ENCODE measurements at places on chromosomes 1 and 21.

DNA sequence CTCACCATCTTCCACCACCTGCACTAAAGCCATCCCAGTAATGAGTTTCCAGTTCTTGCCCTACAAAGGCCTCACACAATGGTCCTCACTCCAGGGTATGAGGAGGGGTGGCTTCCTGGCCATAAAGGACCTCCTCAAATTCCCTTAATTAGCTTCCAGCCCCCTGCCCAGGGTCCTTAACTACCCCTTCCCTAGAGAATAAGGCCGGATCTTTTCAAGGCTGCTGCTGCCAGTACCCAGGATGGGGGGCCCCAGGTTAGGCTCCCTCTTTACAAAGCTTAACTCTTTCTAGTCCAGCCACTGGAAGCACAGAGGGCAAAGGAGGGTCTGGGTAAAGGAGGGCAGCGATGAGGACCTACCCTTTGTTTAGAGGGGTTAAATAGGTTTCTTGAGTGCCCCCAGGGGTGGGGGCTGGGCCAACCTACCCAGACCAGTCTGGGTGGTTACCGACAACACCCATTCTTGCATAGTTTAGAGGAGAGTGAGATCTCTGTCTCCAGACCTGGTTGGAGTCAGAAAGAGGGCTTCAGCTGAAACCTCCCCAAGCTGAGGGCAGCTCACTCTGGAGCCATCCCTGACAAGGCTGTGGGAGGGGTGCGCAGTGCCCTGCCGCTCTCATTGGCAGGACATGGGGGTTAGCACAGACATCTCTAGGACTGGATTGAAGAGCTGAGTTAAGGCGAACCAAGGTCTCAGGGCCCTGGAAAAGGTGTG lies 7.1 kb downstream of the BLACAT1 start:
- no peak for DNase-seq

GRCh38 chr1:3036447-3037280 lies 15.4 kb downstream of the ACTRT2 start:
- DNase-seq, result no peak

- no peak for DNase-seq
Observed at GRCh38 chr1:155066777-155067176, 3.2 kb downstream of the EFNA4 start.

DNA sequence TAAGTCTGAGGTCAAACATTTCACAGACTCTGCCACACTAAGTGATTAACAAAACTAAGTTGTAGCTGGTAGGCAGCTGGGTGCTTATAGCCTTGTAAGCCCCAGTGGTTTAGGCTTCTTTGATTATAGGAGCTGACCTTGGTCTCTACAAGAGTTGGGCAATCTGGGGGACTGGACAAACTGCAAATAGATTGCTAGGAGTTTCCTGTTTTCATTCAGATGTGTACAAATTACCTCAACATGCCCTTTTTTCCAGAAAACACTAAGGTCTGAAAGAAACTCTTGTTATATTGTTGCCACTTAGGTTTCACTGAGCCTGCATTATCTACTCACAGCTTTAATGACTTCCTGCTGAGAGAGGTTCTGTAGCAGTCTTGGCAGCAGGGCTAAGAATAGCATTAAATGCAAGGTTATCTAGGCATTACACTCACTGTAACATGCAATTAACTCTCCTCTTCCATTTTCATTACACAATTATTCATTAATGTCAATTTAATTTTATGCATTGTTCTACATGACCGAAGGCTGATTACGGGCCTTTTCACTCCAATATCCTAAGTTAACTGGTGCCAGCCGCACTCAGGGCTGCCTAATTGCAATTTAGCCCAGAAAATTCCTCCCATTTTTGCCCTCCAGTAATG lies 314.0 kb downstream of the LMO4 start:
- DNase-seq, result no peak

DNA sequence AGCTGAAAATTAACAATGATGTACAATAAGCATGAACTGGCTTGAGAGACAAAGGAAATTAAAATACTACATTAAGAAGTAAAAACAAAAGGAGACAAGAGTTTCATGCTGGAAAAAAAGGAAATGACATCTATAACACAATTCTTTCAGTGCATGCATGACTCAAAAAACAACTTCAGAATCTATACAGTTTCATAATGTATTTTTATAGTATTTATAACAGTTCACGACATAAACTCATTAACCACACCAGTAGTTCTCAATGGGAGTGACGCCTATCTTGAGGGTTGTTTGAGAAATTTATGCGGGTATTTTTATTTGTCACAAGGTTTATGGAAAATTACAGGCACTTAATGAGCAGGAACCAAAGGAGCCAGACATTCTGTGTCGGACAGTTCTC lies 168.5 kb downstream of the SMYD3 start:
- no peak for DNase-seq

- no peak for DNase-seq
Observed at GRCh38 chr1:51472359-51472758, 46.7 kb downstream of the EPS15 start.

DNA sequence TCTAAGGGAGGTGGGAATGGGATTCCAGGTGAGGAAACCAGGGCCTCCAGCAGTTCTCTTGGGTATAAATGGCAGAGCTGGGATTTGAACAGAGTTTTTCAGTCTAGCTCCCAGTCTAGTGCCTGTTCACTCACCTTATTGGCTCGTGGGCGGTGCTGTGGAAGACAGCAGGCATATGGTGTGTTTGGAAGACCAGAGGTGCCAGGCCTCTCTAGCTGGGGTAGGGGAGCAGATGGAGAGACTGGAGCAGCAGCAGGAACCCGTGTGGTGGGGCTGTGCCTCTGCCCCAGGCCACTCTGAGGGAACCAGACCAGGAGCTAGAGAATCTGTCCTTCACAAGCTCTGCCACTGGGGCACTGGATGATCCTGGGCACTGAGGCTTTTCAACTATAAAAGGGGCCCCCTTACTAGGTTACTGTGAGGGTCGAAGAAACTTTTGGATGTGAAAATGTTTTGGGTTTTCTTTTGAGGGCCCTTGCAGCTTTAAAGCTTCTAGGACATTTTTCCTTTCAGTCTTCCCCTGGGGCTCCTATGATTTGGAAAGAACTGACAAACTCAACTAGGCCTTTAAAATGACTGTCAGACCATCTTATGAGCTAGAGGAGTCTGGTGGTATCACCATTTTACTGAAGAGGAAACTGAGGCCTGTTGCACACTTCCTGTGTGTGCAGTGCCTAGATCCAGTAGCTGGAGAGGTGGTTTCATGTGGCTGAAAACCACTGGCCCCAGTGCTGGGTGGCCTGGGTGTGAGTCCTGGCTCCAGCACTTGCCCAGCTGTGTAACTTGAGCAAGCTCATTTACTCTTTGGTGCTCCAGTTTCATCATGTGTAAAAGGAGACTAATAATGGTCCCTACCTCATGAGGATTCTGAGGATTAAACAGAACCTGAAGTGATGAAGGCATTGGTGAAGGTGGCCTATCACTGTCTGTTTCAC lies 6.1 kb downstream of the DMRTB1 start:
- no peak for DNase-seq

GRCh38 chr1:62355095-62355494 lies 35.9 kb upstream of the KANK4 start:
- no peak for DNase-seq

DNA sequence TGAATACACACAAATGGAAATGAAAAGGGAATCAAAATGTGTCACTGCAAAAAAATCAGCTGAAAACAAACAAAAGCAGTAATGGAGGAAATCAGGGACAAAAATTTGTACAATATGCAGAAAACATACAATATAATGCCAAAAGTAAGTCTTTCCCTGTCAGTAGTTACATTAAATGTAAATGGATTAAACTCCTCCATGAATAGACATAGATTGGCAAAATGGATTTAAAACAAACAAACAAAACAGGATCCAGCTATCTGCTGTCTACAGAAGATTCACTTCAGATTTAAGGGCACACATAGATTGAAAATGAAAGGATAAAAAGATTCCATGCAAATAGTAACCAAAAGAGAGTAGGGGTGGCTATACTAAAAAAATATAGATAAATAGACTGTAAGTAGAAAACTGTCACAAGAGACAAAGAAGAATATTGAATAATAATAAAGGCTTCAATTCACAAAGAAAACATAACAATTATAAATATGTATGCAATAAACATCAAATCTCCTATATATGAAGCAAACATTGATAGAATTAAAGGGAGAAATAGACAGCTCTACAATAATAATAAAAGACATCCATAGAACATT lies 42.2 kb upstream of the ERO1B start:
- DNase-seq, result no peak

DNA sequence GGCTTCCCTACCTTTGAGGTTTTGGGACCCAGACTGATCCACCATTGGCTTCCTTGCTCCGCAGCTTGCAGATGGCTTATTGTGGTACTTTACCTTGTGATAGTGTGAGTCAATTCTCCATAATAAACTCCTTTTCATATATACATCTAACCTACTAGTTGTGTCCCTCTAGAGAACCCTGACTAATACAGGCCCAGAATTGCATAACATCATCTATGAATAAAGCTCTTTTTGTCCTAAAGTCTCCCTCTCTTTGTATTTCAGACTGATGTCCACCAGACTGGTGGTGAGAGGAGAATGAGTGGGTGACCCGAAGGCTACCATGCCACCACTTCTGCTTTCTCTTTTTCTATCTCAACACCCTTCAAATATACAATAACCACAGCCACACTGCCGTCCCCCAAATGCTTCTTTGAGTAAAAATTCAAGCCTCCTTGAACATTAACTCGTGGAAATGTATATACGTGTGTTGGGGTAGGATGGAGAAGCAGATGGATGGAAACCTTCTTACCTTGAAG lies 265.7 kb downstream of the PTBP2 start:
- DNase-seq, result no peak

- DNase-seq, result no peak
Observed at GRCh38 chr1:92076363-92076762, 1.2 kb upstream of the SETSIP start.

- no peak for DNase-seq
Observed at GRCh38 chr1:196380316-196380715, 227.9 kb downstream of the KCNT2 start.

- DNase-seq, result no peak
Observed at GRCh38 chr1:211521102-211521815, 29.3 kb upstream of the RD3 start.

DNA sequence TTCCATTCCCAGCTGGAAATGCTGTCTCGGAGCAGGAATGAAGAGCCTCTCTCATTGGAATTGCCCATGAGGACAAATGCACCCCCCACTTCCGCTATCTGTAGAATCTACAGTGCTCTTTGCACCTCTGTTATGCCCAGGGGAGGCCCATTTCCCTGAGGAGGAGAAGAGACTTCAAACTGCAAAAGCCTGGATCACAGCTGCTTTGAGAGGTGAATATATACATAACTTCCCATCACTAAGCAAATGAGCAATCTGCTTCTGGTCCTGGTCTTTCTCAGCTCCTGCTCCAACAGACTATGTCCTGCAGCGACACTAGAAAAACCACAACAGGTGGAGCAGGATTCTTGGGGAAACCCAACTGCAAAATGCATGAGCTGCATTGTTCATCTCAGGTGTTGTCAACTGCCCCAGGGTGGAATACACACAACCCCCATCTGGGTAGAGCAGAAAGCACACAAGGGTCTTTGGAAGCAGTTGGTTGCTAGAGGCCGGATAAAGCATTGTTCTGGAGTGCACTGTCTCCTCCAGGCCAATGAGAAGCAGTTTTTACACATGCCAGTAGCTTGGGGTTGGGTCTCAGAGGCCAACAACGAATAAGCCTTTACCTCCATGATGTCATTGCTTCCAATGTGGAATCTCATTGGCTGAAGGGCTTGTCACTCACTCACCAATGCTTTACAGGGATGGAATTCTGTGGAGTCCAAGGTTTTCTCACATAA lies 67.7 kb upstream of the RAB4A start:
- DNase-seq, result no peak

DNA sequence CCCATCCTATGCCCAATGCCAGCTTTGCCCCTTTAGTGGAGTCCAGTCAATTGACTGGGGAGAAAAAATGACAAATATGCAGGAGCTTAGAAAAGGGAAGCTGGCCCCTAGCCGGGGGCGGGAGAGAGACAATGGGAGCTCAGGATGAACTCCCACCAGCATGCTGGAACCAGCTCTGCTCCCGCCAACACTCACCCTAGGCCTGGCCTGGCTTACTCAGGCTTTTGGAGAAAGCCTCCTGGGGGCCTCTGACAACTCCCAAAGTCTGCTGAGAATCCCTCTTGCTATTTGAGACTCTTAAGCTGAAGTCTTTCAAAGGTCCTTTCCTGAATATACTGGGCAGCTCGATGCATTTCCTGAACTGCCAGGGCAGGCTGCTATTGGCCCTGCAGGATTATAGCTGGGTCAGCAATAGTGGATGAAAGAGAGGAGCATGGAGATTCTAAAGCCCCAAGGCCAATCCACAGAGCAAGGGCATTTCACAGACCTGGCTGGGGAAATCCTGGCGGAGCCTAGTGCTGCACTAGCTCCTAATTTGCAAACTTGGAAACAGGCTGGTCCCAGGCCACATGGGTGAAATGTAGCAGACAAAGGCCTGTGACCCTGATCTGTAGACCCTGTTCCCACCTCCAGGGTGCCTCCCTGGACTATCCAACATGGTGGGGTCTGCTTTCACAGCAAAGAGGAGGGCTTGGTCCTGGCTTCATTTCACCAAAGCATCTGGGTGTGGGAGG lies 35.7 kb upstream of the CLSTN1 start:
- no peak for DNase-seq

DNA sequence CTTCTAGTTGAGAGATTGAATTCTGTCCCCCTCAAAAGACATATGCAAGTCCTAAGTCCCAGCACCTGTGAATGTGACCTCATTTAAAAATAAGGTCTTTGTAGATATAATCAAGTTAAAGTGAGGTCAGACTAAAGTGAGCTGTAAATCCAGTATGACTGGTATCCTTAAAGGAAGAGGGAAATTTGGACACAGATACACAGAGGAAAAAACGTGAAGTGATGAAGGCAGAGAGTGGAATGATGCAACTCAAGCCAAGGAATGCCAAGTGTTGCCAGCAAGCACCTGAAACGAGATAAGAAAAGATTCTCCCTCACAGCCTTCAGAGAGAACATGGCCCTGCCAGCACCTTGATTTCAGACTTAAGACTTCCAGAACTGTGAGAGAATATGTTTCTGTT lies 444.7 kb upstream of the VAMP3 start:
- DNase-seq, result no peak

- DNase-seq, result no peak
Observed at GRCh38 chr1:151520359-151520758, 9.2 kb downstream of the CGN start.

- DNase-seq, result no peak
Observed at GRCh38 chr1:111565079-111565478, 54.5 kb upstream of the RAP1A start.

DNA sequence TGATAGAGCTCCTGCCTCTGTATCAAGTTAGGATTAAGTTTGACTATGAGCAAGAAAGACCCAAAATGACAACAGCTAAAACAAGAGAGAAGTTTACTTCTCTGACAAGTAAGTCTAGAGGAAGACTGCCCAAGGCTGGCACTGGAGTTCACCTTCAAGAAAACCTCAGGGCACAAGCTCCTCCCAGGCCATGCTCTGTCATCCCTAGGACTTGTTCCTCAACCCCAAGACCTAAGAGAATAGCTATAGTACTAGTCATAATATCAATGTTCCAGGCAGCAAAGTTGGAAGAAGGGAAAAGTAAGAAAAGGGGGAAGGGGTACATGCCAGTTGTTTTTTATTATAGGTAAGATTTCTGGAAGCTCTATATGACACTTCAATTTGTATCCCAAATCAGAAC lies 26.4 kb upstream of the DARS2 start:
- no peak for DNase-seq

Data from amygdala (tissue), 56 donors.